ENCODE measurements at places on chromosomes 11 and 22.

DNA sequence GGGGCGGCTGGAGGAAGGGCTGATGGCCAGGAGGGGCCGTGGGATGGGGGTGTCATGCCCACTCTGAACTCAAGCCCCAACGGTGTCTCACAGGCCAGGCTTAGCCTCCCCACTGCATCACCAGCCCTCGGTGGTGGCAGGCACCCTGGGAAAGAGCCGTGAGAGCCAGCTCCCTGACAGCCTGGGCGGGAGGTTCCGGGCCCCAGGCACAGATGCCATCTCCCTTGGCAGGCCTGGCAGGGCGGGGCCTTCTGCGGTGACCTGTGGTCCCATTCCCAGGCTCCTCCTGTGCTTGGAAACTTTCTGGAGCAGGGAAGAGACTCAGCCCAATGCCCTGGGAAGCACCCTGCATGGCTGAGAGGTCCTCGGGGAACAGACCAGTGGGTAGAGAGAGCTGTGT is 4.8 kb downstream of the PHLDA2 start:
- DNase-seq: no peak

DNA sequence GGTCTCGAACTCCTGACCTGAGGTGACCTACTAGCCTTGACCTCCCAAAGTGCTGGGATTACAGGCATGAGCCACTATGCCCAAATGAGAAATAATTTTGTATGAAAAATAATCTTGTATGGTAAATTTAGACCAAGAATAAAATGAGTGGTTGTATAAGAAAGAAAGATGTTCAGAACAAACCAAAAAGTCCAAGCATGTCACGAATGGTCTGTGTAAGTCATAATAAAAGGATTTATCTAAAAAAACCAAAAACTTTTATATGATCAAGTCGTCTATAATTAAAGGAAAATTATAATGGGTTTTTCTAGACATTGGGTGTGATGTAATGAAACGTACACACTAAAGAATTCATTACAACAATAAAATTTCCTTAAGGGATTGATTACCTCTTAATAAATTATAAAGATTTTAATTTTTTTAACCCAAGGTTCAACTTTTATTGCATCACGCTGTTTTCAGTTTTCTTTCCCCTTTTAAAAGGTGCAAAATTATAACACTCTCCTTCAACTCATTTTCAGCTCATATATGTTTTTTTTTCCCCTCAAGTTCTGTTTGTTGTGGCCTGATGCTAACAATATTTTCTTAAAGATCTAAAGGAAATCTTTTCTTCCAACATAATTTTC is 8.9 kb upstream of the AQP11 start:
- no peak for DNase-seq

GRCh38 chr11:69234740-69235710 is 58.9 kb upstream of the MYEOV start:
- DNase-seq: no peak

DNA sequence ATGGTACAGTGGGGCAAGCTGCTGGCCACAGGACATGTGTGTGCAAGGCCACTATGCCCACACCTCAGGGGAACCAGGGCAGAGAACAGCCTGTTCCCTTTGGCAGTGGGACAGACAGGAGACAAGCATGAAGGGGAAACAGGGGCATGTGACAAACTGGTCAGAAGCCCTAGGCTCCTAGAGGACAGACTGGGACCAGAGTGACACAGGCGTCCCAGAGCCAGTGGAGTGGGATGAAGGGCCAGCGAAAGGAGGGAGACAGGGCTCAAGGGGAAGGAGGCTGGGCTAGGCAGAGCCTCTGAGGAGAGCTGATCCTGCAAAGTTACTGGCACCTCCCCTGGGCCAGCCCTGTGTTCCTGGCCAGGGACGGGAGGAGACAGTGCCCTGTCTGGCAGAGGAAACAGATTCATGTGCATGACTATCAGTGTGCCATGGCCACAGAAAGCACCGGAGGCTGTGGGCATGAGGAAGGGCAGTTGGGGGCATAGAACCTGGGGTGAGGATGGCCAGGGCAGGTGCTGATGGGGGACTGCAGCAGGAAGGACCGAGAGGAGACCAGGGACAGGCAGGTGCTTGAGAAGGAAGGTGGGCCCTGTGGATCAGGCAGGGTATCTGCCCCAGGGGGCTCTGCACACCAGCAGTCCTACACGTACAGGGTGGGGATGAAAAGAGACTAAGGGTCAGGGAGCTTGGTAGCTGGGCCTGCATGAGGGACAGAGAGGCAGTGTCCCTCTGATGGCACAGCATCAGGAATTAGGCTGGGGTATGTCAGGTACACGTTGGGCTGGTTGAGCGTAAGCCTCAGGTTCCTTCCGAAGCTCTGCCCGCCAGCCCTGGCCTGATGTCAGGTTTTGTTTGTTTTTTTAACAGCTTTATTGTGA is 9.8 kb downstream of the DERL3 start:
- DNase-seq: no peak

GRCh38 chr22:24489011-24489410 is 6.1 kb upstream of the UPB1 start:
- no peak for DNase-seq

DNA sequence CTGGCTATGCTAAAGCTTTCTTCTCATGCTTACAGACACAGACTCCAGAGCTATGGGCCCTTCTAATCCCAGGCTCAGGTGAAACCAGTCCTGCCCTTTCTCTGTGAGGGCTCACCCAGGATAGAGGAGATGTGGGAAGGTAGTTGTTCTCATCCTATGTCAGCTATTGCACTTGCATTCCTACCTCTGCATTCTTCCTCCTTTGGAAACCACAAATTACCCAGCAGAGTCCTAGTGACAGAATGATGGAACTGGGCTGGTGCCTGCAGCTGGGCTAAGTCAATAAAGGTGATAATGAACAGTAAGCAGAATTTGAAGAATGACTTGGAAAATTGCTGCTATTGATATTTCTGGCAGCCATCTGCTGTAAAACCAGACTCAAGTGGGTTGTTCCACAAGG is 560.0 kb downstream of the TMEM135 start:
- no peak for DNase-seq

GRCh38 chr11:12045914-12046635 is 37.6 kb upstream of the DKK3 start:
- DNase-seq: no peak

DNA sequence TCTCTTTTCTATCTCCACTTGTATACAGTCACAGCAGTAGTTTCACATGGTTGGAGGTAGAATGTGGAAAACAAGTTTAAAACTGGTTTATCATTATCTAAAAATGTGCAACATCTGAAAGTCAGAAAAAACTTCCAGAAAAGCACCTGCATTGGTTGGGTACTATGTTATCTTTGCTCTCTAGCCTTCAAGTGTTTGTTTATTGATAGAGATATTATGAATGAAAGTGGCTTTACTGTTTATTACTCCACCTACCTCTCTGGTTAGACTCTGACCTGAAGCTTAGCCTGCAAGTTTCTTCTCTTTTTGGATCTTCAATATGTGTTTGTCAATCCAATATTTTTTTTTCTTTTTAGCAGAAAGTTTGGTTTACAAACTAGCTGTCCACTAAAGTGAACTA is 2161.4 kb upstream of the RAG2 start:
- no peak for DNase-seq

DNA sequence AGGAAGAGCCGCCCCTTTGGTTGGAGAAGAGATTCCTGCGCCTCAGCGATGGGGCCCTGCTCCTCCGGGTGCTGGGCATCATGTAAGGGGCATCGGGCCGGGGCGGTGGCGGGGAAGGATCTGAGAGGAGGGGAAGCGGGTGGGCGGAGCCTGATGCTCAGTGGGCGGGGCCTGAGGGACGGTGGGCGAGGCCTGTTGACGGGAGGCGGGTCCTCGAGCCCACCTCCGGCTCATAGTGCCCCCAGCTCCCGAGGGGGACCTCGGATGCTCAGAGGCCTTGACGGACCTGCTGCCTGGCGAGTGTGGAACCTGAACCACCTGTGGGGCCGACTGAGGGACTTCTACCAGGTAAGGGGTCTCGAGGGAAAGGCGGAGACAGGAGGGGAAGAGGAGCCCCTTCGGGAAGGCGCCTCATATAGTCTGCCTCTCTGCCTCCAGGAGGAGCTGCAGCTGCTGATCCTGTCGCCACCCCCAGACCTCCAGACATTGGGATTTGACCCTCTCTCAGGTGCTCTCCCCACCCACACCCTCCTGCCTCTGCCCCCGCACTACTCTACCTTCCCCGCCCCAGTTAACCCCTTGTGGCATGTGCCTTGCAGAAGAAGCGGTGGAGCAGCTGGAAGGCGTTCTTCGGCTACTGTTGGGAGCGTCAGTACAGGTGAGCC is 799 bp downstream of the CCDC88B start:
- DNase-seq: no peak

DNA sequence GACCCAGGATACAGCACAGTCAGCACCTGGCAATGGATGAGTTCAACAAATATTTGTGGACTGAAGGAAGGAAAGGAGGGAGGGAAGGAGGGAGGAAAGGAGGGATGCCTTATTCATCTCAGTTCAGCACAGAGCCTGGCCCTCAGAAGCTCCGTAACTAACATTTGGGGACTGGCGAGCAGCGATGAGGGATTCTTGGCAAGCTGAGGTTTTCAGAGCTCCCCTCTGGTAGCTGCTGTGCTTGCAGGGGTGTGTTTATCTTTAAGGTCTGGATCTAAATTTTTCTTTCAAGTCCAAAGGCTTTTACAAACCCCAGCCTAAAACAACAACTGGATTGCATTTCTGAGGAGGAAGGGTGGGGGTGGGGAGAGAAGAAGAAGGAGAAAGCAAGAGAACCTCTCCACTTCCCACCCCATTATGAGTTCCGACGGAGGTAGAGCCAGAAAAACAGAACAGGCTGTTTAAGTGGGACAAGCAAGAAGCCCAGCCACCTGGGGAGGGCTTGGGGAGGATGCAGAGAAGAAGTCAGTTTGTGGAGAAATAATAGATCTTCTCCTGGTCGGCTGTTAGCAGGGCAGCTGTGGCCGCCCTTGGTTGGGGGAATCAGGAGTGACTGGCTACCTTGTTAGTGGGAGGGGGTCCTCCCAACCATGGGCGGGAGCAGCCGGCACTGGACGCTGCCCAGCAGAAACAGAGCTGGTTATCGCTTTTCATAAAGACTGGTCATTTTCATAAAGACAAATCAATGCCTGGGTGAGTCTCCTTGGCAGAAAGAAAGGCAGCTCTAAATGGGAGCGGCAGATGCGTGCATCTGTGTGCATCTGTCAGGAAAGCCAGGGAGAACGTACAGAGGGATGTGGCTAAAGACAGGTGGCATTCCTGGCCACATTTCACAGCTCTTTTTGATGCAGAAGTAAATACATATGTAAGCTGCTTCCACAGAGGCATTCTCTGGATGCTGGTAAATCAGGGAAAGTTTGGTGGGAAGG is 78.0 kb downstream of the TSPAN18 start:
- DNase-seq: no peak

DNA sequence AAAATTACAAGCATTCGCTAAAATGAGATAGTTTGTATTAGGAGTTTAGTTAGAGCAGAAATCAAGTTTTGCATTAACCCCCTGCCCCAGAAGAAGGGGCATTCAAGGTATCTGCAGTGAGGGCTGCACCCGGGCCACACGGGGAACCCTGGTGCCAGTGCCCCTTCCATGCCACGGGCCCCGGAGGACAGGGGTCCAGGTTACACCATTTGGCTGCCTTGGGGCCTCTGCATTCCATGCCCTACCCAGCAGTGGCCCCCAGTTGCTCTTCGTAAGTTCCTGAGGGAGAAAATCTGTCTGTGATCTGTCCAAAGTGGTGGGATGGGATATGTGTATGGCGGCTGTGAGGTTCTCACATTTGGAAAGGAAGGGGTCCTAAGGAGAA is 16.8 kb upstream of the PANX2 start:
- DNase-seq: no peak

- DNase-seq: no peak
Observed at GRCh38 chr11:66226101-66226500, 42.3 kb upstream of the RAB1B start.

DNA sequence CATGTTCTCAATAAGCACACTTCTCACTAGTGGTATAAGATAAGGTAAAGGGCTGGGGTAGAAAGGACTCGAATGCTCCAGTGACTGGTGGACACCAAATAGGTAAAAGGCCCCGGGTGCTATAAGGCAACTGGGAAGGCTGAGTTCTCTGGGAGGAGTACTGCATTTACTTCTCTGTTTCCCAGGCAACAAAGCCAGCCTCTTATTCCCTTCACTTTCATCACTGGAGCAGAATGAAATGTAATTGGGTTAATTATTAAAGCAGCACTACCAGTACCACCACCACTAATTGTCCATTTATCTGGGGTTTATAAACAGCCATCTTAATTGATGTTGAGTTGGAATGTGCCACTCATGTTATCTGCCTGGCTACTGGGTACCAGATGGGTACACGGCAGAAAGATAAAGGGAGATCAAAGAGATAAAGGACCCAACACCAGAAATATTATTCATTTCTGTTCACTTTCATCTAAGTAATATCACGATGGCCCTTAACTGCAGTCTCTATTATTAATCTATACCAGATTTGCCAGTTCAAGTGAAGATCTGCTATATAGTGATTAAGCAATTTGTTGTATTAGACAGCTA is 94.4 kb upstream of the CHRM4 start:
- DNase-seq: no peak

DNA sequence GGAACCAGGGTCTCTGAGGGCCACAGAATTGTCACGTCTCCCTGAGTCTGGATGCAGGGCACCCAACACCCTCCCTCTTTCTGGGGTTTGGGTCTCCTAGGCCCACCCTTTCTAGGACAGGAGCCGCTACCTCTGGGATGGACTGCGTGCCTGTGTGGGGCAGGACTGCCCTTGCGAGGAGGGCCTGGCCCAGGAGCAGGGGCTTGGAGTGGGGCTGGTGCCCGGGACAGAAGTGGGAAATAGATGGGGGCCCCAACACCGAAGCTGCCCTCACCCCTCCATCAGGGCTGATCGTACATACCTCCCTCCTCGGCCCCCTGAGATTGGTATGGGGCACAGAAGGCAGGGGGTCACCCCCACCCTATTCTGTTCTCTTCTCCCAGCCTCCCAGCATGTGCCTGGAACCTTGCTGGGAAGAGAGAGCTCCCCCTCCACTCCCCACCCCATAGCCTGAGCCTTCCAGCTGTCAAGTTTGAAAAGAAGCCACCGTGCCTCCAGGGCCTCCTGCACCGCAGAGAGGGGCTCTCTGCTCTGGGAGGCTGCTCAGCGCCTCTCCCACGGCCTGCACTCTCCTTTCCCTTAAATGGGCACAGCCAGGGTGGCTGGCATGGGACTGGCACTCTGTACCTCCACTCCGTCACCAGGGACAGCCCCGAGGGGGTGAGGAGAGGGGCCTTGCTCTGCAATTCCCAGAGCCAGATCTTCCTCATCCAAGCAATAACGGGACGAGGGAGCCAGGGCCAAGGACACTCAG is 1.8 kb downstream of the LRRC10B start:
- no peak for DNase-seq

DNA sequence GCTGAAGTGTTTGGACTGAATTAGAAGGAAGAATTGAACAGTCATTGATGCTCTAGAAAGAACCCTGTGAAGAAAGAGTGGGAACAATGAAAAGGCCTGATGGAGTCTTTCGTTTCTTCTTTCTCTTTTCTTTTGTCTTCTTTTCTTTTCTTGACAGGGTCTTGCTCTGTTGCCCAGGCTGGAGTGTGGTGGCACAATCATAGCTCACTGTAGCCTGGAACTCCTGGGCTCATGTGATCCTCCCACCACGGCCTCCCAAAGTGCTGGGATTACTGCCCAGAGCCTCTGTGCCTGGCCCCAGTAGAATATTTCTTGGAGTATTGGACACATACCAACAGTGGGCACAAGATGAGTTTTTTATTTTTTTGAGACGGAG is 1.1 kb downstream of the FEN1 start:
- no peak for DNase-seq
